ENCODE measurements at places on chromosomes 1 and 21.

- DNase-seq, result no peak
Measured at GRCh38 chr1:4838231-4838630, 183.8 kb downstream of the AJAP1 start.

- no peak for DNase-seq
Measured at GRCh38 chr1:154404984-154405746, at the start of gene IL6R. Gene IL6R, plus strand, starts transcription at chr1:154405343. Its CDS starts 287 bp downstream, at chr1:154405630.

GRCh38 chr1:41713141-41713540 lies 205.6 kb downstream of the HIVEP3 start:
- DNase-seq, result no peak

- DNase-seq, result no peak
Measured at GRCh38 chr21:28758042-28758882, 234.4 kb downstream of the LTN1 start.

DNA sequence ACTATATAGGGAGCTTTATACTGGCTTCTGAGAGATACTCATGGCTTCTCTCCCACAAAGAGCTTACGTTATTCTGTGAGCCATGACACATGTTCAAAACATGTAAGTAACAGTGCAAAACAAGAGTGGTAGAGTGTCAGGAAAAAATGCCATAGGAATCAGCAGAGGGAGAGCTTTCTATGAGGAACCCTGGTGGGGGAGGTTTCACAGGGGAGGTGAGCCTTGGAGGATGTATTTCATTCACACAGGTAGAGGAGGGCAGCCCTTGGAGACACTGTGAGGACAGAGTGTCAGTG lies 72.7 kb upstream of the LYST start:
- no peak for DNase-seq

DNA sequence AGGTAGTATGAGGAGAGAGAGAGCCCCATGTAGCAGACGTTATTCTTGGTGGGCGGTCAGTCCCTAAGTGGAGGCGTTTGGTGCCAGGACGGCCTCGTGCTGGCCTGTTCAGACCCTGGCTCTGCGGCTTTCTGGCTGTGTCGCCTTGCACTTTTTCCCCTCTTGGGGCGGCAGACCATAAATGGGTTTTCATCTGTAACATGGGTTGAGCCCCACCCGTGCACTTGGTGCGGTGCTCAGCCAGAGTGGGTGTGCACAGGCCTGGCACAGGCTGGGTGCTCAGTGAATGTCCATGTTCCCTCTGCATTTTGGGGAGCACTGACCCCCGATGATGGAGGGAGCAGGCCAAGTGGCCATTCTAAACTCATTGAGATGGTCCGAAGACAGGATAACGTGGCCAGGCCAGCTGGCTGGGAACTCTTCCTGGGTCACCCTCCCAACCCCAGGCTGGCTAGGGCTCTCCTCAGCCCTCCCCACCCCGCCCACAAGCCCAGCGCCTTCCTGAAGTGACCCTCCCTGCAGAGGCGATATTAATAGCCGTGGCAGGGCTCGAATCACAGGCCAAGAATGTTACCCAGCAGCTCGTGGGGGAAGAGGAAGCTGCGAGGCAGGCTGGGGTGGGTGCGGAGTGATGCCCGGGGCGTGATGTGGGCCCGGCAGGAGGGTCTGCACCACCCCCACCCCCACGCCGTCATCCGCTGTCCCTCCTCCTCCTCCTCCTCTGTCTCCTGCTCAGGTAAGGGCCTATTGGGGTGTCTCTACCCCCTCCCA lies 78.5 kb downstream of the ARHGEF10L start:
- no peak for DNase-seq

DNA sequence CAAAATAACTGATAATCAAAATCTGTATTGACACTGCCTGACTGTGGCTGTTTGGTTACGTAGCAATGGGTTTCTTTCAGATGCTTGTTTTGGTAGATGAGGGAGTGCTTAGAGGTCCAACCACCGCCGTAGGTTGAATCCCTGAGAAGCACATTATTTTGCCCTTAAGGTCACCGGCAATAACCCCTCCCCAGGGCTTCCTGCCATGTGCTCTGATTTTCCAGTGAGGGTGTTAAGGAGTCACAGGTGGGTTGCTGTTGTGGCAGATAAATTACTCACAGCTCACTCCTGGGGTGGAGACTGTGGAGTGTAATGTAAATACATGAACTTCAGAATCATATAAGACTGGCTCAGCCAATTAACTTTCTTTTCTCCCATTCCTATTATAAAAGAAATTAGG lies 81.5 kb upstream of the ZP4 start:
- no peak for DNase-seq
